ENCODE measurements at places on chromosomes 1 and 21.

GRCh38 chr1:204268101-204268500 is 54.3 kb upstream of the GOLT1A start:
- no peak for DNase-seq

GRCh38 chr1:247304031-247304430 is 27.6 kb downstream of the ZNF496 start:
- DNase-seq: no peak

DNA sequence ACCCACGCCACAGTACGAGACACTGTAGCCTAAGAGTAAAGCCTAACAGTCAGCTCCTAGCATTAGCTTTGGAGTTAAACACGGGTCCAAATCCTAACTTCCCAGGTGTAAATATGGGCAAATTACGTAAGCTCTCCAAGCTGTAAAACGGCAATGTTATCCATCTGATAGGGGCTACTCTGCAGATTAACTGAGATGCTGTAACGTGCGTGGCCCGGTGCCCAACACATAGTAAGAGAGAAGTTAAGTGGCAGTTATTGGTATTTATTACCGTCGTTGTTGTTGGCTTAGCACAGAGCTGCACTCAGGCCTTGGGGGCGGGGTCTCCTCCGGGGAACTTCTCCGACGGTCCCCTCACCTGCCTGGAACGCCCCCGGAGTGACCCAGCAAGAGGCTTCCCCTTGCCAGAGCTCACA is 457 bp downstream of the TRAPPC3 start:
- DNase-seq: no peak

GRCh38 chr1:59967141-59967697 is 40.6 kb upstream of the CYP2J2 start:
- peak; percentile 67 for DNase-seq

GRCh38 chr1:161792740-161793139 is 26.6 kb downstream of the ATF6 start:
- peak; percentile 84 for DNase-seq

- DNase-seq: no peak
Measured at GRCh38 chr1:109773900-109774485, 10.3 kb upstream of the EPS8L3 start.

- DNase-seq: no peak
Measured at GRCh38 chr1:33637846-33638440, 165.5 kb downstream of the ZSCAN20 start.

DNA sequence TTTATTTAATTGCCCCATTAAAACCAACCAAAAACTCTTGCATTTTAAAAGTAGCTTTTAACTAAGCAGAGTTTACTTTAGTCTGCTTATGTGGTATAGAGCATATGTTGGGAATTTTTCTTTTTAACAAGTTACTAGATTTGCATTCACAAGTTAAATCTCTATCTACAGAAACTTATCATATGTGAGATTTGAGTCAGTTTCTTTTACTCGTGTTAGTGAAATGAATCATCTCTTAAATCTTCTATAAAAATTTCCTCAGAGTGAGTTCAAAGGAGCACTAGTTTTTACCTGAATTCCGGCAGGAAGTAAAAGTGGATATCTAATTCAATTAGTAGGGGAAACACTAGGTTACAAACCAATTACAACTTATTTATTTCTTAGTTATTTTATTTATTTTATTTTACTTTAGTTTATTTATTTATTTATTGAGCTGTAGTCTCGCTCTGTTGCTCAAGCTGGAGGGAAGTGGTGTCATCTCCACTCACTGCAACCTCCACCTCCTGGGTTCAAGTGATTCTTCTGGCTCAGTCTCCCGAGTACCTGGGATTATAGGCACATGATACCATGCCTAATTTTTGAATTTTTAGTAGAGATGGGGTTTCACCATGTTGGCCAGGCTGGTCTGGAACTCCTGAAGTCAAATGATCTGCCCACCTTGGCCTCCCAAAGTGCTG is 1609.6 kb upstream of the B3GALT2 start:
- no peak for DNase-seq

DNA sequence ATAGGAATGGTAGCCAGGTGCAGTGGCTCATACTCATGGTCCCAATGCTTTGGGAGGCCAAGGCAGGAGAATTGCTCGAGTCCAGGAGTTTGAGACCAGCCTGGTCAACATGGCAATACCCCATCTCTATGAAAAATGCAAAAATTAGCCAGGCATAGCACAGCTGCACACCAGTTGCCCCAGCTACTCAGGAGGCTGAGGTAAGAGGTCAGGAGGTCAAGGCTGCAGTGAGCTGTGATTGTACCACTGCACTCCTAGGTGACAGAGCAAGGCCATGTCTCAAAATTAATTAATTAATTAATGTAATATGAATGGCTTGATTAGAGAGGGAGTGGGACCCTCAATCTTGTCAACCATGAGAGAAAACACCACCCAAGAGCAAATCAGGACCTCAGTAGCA is 198.7 kb upstream of the DUSP10 start:
- DNase-seq: no peak

DNA sequence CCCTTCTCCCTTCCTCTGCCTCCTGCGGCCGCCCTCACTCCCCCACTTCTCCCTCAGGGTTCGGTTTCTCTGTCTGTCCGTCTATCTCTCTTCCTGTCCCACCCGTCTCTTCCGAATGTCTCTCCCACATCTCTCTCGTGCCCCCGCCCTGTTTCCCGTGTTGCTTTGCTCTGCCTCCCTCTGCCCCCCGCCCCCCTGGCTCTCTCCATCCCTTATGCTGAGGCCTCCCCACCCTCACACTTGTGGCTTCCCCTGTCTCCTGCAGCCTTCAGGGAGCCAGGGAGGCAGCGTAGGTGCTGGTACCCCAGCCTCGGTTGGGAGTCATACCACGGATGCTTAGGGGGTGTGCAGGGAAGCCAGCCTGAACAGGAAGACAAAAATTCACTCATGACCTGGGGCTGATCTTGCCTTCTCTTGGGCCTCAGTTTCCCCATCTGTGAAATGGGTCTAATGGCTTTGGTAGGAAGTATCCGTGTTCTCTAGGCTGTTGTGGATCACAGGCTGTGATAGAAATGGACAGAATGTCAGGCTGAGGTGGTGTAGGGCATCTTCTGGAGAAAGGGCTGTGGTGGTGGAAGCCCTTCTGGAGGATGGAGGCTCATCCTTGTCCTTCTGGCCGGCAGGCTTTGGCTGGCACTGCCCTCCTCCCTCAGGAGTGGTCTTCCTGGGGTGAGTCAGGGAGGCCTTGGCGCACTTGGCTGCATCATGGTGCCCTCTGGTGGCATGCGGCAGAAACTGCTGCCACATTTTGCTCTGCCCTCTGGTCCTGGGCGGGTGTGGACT is 55.5 kb downstream of the FOXO6 start:
- DNase-seq: peak; percentile 58

DNA sequence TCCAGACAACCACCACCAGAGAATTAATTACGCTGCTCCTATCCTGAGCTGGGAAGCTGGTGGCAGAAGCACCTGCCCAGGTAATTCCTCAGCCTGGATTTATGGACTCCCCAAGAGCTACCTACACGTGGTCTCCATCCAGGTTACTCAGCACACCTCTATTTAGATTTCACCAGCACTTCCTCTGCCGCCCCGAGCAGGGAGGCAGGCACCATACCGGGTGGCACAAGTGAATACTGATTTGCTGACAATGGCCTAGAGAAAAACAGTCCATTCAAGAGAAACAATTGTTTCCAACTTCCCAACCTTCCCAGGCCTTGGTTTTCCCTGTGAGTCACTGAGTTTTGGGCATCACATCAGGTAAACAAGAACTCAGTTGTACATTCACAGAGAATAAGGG is 134.3 kb downstream of the MATN1 start:
- no peak for DNase-seq

- DNase-seq: no peak
Measured at GRCh38 chr1:7615138-7615537, 156.0 kb upstream of the VAMP3 start.

- no peak for DNase-seq
Measured at GRCh38 chr1:205805082-205805711, 7.8 kb downstream of the SLC41A1 start.

GRCh38 chr1:54493608-54494007 is 54.4 kb upstream of the ACOT11 start:
- no peak for DNase-seq

DNA sequence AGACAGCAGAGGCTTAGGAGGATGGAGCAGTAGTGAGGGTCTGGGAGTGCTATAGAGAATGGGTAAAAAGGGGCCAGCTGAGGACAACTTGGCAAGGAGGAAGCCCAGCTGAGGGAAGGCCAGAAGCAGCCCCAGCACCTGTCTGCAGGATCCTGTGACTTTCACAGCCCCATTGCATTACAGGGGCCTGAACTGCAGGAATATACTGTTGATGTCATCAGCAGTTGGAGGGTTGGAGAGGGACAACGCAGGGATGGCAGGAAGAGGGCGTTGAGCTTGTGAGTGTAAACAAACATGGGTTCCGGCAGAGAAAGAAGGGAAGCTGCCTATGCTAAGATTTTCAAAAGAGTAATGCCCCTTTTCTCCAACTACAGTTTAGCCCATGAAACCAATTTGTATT is 628.5 kb downstream of the SMYD3 start:
- DNase-seq: no peak

DNA sequence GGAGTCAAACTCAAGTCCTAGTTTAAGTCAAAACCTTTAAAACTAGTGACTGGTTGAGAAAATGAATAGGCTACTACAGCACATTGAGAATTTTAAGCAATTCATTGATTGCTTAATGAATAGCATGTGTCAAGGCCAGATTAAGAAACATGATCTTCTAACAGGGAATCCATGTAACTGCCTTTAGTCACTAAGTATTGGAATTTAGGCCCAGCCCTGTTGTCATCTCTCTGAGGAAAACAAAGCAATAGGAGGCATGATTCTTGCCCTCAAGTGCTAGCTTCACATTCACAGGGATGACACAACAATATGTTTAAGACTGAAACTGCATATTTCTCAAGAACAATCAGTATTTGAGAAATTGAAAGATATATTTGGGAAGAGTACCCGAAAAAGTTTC is 70.0 kb upstream of the PTGS2 start:
- peak; percentile 13 for DNase-seq

DNA sequence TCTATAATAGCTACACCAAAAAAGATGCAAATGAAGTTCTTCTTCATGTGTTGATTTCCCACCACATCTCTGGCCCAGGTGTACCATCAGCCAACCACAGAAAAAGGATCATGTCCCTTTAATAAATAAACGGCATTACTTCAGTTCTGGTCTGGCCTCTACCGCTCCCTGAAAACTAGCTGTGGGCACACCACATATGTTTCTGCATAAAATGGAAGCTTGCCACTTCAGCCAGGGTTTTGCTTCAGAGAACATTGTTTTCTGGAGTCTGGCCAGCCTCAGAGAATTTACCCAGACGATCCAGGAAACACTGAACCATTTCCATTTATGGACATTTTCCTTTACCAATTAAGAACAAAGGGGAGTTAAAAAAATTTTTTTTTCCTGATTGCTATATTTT is 5.8 kb upstream of the LAMC2 start:
- DNase-seq: peak; percentile 93

- peak; percentile 35 for DNase-seq
Measured at GRCh38 chr21:45109831-45110492, 35.6 kb downstream of the ADARB1 start.

- no peak for DNase-seq
Measured at GRCh38 chr1:209829716-209830115, 1.9 kb downstream of the UTP25 start.

DNA sequence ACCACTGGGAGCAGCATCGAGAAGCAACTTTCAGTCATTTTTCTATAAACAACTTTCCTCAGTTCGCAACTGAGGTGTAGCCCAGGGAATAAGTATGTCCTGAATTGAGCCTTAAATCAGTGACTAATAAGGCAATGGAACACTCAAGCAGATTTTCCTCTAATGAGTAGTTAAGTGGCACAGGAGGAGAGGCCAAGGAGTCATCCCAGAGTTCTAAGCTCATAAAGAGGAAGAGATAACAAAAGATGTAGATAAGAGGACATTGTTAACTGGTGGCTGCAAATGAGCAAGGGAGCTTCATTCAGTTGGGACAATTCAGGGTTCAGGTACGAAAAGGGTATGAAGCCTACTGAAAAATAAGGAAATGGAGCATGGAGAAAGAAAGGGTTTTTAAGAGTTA is 64.5 kb downstream of the LRRC40 start:
- peak; percentile 13 for DNase-seq

- DNase-seq: peak; percentile 71
Measured at GRCh38 chr1:43267291-43267805, 2.4 kb upstream of the TMEM125 start.

DNA sequence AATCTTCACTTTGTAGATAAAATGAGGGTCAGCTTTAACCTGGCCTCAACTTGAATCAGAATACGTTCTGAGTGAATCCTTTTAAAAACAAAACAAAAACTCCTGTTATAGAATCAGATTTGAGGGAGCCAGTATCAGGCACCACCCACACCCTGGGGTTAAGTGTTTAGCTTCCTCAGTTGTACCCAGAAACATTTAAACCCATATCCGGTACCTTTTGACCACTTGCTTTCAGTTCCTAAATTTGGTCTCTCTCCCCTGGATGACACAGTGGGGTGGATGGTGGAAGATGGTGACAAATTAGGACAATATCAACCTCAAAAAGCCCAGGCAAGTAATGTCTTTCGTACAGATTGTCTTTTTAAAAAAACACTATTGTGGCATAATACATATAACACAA is 10.4 kb downstream of the KLHDC7A start:
- no peak for DNase-seq

- DNase-seq: no peak
Measured at GRCh38 chr1:47870946-47871676, 126.1 kb downstream of the TRABD2B start.

DNA sequence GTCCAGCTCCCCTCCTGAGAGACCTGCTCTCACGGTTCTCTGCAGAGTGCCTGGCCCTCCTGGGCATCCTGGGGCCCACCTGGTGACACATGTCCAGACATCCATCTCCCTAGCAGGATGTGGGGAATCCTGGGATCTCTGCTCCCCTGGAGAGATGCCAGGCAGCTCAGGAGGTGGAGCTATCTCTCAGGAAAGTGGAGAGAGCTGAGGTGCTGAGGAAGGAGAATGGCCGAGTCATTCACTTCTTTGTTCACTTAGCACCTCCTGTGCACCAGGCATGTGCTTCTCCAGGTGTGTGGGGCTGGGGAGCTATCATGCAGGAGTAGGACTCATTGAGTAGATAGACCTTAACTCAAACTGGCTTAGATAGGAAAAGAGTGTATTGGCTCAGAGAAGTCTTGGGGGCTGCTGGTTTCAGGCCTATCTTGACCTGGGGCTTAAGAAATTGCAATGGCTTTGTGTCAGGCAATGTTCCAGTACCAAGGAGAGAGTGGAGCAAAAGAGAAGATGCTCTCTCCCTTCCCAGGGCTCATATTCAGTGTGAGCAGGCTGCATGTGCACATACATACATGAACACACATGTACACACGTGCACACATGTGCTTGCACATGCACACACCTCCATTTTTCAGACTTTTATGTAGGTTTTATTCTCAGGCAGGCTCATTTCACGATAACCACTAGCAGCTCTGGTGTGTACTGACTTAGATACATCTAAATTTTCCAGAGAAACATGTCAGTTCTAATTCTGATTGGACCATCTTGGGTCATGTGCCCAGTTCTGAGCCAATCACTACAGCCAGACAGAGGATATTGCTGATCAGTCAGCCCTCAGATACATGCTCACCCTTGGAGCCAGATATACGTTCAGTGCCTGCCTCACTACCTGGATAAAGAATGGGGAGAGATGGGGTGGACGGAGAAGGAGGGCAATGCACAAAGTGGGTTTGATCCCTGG is 437.6 kb downstream of the PTPRU start:
- DNase-seq: no peak

Data from fibroblast of skin of right quadriceps (primary cell).